Stimulated activated CD8-positive, alpha-beta memory T cell treated with anti-CD3 and anti-CD28 coated beads, Interleukin-2, amount 100 ng/mL, for 1 hour (primary cell): ENCODE measurements at places on chromosomes 2 and 18.
A peak's percentile ranks its signal among the peaks of the same experiment; 100 is the strongest.

DNA sequence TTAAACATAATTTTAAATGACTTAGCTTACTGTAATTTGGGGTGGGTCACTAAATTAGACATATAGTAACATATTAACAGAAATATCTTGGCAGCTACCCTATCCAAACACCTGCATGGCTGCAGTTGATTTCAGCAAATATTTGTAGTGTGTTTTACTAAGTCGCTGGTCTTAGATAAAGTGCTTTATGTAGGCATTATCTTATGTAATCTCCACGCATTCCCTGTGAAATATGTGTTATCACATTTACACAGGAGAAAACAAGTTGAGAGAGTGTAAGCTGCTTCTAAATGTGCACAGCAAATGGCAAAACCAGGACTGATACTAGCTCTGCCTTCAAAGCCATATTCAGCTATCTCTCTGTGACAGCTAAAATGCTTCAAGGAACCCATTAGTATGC is 72.0 kb downstream of the NYAP2 start:
- no peak for DNase-seq

DNA sequence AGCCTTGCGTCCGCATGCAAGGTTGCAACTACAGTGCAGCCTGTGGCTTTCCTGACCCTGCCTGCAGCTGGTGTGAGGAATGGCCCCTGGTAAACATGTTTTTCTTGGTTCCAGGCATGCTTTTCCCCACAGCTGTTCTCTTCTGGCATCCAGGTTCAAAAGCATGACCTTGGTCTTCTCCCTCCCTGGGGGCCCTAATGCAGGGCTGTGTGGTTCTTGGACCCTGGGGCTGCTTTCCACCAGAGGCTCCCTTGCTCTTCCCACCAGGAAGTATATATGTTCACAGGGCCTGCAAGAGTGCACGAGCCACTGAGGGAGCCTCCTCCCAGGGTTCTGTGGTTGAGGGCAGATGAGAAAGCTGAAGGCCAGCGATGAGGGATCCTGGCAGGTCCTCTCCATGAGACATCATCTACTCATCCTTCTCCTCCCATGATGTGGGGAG is 125.9 kb downstream of the BCL2L11 start:
- no peak for DNase-seq

- no peak for DNase-seq
Observed at GRCh38 chr2:25993049-25993448, 10.8 kb upstream of the KIF3C start.

DNA sequence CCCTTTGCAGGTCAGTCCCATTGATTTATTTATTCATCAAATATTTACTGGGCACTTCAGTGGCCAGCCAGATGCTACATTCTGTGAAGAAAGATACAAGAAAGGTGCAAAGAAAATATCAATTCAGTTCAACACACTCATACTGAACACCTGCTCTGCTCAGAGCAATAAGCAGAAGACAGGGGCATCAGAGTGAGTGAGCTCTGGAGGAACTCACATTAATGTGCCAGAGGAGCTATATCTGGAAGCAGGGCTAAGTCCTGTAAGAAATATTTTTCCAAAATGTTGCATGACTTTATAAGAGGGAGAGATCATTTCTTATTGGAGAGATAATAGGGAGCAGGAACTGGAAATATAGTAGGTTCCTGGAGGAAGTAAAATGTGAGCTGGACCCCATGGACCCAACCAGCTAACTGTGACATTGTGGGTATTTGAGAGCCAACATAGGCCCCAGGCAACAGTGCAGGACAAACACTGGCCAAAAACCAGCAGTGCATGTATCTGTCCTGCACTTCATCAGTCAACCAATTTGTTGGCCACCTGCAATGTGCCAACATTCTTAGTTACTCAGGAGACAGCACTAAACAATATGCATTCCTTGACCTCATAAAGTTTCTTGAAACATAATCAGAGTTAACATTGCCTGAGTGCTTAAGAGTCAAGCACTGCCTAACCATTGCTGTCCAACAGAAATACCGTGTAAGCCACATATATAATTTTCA is 102.7 kb upstream of the PTPRM start:
- DNase-seq = no peak

DNA sequence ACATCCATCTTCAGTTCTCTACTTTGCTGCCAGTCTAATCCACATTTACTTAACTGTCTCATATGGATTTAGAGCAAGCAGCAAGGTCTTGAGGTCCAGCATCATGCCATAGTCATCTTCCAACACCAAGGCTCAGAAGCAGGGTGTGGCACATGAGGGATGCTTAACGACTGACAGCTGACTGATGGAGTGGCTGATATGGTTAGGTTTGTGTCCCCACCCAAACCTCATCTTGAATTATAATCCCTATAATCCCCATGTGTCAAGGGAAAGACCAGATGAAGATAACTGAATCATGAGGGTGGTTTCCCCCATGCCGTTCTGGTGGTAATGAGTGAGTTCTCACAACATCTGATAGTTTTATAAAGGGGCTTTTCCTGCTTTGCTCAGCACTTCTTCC is 257.3 kb downstream of the NBAS start:
- DNase-seq = no peak

GRCh38 chr2:97931858-97932225 is 63.9 kb downstream of the TMEM131 start:
- no peak for DNase-seq

- no peak for DNase-seq
Observed at GRCh38 chr2:160534249-160534648, 40.6 kb upstream of the RBMS1 start.

DNA sequence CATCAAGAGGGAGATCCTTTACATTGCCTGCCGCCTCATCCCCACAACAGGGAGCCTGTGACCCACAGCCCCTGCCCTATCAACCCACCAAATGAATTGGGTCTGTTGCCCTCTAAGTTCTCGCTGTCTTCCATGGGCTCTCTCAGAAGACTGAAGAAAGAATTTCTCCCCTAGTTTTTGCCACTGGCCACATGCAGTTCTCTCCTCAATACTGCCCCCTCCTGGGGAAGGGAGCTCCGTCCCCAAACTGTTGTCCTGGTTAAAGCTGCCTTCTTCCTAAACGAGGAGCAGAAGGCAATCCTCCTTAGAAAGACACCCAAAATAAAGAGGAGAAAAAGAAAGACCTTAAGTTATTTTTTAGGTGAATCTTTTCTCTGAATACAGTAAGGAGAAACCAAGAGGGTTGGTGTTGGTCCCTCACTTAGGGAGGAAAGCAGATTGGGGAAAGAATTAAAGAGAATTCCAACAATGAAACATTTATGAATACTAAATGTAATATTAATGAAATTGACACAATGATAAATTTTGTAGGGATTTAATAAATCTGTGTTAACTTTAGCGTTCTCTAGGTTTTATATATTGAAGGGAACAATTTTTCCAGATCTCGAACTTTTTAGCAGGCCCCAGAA is 31.1 kb upstream of the SATB2 start:
- peak; percentile 19 for DNase-seq

- no peak for DNase-seq
Observed at GRCh38 chr2:10817413-10817812, 4.8 kb upstream of the PDIA6 start.

- DNase-seq = no peak
Observed at GRCh38 chr2:8701681-8702379, 20.0 kb downstream of the ID2 start.

GRCh38 chr2:151336863-151337371 is 20.5 kb upstream of the TNFAIP6 start:
- no peak for DNase-seq

DNA sequence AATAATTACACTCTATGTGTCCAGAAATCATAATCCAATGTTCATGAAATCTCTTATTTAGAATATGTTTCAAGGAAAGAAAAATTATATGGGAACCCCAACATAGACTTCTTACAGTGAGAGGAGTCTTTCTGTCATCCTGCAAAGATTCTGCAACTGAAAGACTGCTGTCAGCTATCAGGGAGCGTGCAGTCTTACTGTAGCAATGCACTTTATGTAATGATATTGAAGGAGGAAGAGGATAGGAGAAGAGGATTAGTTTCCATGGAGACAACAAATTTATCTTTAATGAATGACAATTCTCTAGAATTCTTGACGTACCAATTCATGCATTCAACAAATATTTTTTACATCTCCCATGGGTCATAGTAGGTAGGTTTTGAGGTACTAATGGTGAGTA is 61.3 kb upstream of the MYT1L start:
- DNase-seq = no peak

- DNase-seq = no peak
Observed at GRCh38 chr2:138035608-138036217, 71.4 kb downstream of the HNMT start.

GRCh38 chr2:46960618-46961017 is 45.0 kb upstream of the MCFD2 start:
- no peak for DNase-seq

- DNase-seq = no peak
Observed at GRCh38 chr2:186639939-186640338, 50.1 kb downstream of the ITGAV start.
